Neural progenitor cell (in vitro differentiated cells): ENCODE measurements at places on chromosomes 16 and 17. TPM values are rescaled to one million over a fixed set of nuclear protein-coding genes. Genes with fewer than 3 reads are reported as not detected.

Gene AATK
- total RNA-seq = 0.32 and 4.4 TPM in 2 replicates

Gene PDK2
- 12.6 and 17.3 TPM in 2 replicates for total RNA-seq

Gene KCNJ12
- total RNA-seq = 0.56 and 1.8 TPM in 2 replicates

GRCh38 chr16:11781773-11782172 lies 15.3 kb downstream of the ZC3H7A start:
- DNase-seq = no peak

- DNase-seq = no peak
Measured at GRCh38 chr17:9509236-9509816, 66.3 kb downstream of the STX8 start.

GRCh38 chr16:7849841-7850240 lies 517.2 kb downstream of the RBFOX1 start:
- DNase-seq = no peak
